ENCODE measurements at places on chromosomes 3 and 15.

DNA sequence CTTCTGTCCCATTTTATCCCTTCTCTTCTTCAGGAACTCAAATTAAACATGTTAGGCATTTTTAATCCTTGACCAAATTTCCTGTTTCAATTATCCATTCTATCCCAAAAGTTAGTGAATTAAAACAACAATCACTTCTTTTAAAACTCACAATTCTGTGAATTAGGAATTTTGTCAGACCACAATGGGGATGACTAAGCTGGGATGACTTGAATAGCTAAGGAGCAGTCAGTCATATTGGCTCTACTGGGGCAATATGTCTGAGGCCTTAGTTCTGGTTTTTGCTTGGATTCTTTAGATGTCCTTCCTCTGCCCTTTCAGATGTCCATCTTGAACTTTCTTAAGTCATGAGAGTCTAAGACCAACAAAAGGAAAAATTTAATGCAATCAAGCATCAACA lies 178.2 kb upstream of the TGFBR2 start:
- DNase-seq: peak; percentile 33

DNA sequence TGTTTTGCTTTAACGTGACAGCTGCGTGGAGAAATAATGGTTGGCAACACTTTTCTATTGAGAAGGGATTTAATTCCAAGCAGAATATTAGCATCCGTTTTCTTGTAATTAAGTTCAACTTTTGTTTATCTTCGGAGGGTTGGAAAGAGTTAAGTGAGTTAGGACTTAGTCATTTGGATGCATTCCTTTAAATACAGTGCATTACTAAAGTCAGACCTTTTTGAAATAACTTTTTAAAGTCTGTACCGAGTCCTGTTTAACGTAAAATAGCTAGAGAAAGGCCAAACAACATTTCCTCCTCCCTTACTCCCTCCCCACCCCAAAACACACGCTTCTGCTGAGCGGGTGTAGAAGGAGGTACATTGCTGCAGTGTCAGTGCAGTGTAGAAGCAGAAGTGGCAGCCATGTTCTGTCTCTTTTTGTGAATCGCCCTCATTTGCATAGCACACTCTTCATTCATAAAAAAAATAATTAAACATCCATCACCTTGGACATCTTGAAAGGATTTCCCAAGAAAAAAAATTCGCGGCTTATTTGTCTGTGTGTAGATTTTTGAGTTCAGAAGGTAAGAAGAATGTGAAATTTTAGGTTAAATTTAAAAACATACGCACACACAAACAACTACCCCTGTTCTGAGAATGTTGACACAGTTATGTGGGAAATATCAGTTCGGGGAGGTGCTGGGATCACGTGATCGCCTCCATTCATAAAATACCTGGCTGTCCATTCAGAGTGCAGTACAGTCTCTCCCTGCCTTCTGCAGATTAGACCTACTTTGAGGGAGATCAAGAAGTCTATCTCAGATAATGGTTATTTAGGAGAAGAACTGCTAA lies 1.6 kb downstream of the SPRED1 start:
- DNase-seq: no peak

GRCh38 chr3:122353893-122354401 lies 28.9 kb downstream of the CSTA start:
- no peak for DNase-seq

DNA sequence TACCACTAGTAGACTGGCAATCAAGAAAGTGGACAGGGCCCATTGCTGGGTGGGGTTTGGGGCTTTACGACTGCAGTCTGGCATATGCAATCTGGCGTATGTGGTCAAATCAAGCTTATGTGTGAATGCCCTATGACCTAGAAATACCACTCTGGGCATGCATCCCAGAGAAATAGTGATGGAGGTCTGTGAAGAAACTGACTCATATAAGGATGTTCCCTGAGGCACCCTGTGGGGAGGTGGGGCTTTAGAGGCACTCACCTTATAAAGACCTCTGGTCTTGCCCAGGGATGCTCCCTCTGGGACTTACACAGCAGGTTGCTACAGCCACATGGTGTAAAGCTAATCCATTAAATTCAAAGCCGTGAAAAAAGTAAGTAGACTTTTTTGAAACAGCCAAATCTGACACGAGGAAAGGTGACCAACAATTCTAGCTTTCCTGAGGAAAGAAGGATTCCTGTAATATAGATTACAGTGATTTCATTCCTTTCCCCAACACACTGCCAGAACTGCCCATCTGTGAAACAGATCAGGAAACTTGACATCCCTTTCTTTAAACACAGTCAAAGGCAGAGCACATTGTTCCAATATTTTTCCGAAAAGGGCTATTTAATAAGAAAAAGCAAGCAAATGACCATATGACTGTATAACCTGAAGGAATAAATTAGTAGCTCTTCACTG lies 13.6 kb downstream of the RARRES1 start:
- peak; percentile 92 for DNase-seq

- no peak for DNase-seq
Observed at GRCh38 chr3:81426826-81427577, 334.4 kb downstream of the GBE1 start.

GRCh38 chr15:63000706-63001105 lies 41.8 kb upstream of the TPM1 start:
- DNase-seq: no peak

DNA sequence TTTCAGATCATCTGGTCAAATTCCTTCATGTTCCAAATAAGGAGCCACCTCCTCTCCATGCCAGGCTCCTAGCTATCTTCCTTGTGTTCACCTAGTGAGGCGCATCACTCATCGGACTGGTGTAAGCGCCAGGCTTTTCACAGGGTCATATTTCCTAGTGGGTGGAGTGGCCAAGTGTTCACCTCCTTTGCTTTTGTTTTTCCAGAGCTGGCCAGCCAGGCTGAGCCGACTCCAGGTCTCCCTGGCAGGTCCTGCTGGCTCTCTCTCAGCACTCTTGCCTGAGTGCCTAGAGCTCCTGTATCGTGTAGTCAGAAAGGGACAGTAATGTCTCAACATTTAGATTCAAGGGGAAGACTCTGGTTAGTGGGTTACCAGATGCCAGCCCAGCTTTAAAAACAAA lies 31.0 kb downstream of the HEG1 start:
- no peak for DNase-seq

DNA sequence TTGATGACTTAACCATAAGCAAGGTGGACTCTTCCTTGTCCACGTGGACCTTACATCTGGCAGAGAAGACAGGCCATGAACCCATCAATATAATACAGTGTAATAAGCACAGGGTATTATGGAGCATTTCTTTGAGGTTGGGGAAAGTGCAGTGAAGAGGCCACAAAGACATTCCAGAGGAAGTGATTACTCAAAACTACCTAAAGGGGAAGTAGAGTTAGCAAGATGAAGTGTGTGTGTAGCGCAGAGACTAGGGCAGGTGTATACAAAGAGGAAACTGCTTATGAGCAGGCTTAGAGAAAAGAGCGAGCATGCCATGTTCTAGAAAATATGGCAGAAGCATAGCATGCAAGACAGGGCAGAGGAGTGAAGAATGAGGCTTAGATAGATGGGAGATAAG lies 17.9 kb downstream of the CP start:
- no peak for DNase-seq

GRCh38 chr3:151544164-151544548 lies 83.3 kb upstream of the IGSF10 start:
- no peak for DNase-seq

DNA sequence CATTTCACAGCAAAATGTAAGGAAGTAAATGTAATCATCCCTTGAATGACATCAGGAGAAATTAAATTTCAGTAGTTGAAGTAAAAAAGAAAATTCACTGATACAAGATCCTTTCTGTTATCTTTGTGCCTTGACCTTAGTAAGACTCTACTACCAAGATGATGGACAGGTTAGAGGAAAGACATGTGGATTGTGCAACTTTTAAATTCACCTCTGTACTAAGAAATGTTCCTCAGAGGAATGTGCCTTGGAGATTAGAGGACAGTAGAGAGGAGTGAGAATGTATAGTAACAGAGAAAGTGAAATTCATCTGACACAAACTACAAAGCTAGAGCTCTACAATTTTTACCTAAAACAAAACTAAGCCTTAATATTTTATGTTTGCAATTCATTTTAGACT lies 375.3 kb downstream of the PLOD2 start:
- DNase-seq: no peak

GRCh38 chr3:107956991-107957900 lies 133.6 kb downstream of the CD47 start:
- DNase-seq: peak; percentile 56

DNA sequence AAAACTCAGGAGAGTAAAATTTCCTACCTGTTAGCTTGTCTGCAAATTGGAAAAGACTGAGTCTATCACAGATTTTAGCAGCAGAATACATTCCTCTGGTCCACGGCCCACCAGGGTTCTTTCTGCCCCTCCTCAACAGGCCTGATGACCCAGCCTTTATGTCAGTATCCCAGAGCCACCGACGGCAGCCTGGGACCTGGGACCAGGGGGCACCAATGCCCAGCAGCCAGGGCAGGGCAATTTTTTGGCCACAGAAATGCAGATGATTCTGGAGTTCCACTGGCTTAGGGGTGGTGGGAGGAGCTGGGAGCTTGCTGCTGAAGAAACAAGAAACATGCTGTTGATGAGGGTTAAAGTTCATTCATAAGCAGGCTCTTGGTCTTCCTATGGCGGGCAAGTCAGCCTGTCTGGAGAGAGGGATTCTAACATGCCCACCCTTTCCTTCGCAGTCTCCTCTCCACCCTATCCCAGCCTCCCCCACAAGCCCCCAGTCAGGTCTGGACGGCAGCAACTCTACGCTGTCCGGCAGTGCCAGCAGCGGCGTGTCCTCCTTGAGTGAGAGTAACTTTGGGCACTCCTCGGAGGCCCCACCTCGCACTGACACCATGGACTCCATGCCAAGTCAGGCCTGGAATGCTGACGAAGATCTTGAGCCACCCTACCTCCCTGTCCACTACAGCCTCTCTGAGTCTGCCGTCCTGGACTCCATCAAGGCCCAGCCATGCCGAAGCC lies 4.3 kb upstream of the MANF start:
- DNase-seq: no peak

DNA sequence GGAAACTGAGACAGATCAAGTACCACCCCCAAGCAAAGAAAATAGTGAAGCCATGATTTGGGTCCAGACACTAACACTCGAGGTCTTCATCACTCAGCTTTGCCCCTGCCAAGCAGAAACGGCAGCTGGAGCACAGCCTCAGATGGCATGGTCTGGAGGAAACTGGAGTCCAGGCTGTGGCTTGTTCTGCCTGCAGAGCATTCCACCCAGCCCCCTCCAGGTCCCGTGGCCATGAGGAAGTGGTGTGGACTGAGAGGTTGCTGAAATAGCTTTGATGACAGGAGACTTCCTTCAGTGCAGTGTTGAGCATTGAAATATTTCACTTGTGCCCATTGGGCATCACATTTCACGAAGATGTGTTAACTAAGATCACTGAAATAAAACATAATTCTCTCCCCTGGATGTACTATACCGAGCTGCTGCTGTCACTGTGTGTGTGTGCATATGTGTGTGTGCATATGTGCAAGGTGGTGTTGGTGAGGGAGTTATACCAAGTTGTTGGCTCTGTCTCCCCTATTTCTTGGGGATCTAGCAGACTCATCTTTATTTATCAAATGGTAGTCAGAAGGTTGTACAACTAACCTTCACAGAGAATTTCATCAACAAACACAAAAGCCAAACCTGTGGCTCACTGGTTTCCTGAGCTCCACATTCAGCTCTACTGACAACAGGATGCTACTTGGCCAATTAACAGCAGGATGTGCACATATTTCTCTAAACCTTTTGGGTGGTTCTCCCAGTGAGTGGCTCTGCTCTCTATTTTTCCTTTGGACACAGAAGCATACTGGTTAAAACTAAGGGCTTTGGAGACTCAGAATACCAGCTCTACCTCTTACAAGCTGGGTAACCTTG lies 660.1 kb upstream of the CFAP20DC start:
- no peak for DNase-seq

- DNase-seq: no peak
Observed at GRCh38 chr15:77393471-77393840, 26.4 kb downstream of the PEAK1 start.

GRCh38 chr15:74222240-74223119 lies 13.6 kb upstream of the CCDC33 start:
- no peak for DNase-seq

DNA sequence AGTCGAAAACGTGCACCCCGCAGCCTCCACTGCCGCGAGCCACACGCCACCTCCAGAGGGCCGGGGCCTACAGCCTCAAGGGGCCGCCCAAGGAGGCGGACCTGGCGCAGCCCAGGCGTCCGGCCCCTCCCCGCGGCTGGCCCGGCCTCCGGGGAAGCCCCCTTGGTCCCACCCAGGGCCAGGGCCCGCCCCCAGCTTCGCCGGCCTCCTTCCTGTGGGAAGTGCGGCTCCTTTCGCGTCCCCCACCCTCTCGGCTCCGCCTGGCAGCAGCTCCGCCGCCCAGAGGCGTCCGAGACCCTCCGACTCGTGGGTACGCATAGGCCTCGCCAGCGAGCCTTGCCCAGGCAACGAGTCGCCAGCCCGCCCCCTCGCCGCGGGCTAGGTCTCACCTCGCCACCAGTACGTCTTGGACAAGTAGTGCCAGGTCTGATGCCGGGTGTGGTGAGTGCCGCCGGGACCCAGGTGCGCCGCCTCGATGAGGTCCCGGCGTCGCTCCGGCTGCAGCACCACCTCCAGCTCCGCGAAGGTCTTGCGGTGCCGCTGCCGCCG lies 642 bp downstream of the ZBTB11 start:
- peak; percentile 70 for DNase-seq

- DNase-seq: no peak
Observed at GRCh38 chr3:182246870-182247269, 535.1 kb downstream of the SOX2 start.

DNA sequence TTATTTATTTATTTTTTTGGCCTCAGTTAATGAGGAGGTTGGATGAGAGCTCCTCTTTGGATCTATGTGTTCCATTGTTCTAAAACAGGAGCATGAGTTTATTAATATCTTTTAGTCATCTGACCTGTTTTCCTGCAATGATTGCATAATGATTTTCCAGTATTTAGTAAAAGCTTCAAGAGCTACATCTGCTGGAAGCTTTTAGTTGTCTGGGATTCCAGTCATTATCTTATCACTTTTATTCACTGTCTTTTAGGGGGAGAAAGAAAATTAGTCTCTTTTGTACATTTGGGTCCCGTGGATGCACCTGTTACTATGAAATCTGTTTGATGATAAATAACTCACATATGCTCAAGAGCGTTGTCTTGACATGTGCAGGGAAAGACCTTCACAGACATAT lies 1270.0 kb downstream of the ROBO1 start:
- DNase-seq: no peak

Measured in HS-5 (cell line).